A549 (cell line): ENCODE measurements at places on chromosomes 7 and 10.
A peak's percentile ranks its signal among the peaks of the same experiment; 100 is the strongest.

- no peak for DNase-seq
Measured at GRCh38 chr10:11469575-11470391, 141.7 kb downstream of the USP6NL start.

DNA sequence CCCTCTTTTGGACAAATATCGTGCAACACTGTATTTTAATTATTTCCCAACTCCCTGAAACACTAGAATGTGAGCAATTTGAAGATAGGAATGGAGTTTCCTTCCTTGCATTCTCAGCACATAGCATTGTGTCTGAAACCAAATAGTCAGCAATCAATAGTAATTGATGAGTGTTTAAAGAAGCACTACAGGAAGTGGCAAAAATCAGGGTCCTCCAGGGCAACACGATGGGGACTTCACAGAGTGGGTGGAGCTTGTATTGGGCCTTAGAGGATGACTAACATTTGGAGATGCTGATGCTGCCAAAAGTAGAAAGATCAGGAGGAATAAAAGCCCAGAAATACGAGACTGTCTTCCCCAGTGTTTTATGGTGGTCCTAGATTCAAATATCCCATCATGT lies 94.9 kb downstream of the NPSR1 start:
- no peak for DNase-seq

- no peak for DNase-seq
Measured at GRCh38 chr10:132148261-132149251, 38.2 kb upstream of the DPYSL4 start.

DNA sequence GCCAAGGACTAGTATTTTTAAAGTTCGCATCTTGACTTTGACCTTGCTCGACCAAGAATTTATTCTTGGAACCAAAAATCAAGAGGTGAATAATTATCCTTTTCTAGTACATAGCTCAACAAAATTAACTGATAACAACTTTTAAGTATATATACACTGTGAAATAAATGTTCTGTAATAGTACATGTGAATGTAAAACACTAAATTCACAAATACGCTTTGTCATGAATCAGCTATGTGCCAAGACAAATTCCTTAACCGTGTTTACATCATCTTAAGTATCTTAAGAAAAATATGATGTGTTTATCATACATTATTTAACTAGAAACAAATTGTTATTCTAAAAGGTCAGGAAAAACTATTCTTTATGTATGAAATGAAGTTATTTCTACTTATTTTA lies 83.3 kb downstream of the CUL2 start:
- no peak for DNase-seq

DNA sequence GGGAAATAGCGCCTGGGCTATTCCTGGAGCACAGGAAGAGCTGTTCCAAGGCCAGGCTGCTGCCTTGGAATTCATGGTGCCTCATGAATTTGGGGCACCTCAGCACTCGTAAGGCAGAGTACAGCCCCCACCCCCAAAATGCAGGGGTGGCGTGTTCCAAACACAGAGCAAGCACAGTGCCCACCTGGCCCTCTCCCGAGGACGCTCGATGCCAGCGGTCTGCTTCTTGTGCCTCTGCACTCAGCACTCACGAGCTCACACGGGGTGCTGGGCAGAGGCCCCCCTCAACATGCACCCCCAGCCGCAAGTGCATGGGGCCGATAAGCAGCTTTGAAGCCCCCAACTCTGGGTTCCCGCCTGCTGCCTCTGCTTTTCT lies 60.1 kb downstream of the ZRANB1 start:
- DNase-seq: no peak

- no peak for DNase-seq
Measured at GRCh38 chr7:116551692-116552091, 26.9 kb downstream of the CAV1 start.

DNA sequence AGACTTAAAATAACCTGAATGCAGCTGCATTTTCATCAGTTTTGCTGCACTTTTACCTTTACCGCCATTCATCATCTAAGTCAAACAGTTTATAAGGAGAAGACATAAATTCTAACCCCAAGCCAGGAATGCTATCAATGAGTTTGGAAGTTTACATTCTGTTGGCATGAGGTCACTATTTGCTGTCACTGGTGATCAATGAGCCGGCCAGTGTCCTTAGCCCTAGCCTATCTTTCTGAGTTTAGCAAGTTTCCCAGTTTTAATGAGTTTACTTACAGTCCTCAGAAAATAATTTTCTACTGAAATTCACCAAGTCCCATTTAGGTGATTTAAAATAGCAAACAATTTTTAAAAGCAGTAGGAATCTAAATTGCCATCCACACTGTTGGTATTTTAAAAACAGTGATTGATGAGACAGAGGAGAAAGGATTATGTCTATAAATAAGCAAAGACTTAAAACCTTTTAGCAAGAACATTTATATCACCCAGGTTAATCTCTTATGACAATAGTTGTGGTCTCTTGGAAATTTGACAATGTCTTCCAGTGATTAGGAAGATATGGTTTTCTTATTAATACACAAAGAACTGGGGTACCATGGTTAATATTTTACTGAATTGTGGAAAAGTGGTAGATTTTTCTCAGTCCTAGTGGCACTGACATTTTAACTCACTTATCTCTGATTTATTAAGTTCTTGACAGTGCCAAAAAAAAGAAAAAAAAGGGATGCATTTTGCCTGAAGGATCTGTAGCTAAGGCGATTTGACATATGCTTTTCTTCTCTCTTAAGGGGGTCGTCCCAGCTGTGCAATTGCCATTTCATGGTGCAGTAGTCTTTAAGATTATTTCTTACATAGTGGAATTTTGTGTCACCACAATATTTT lies 443.4 kb upstream of the ANKRD30A start:
- DNase-seq: no peak

GRCh38 chr7:137325927-137326326 lies 17.6 kb downstream of the PTN start:
- no peak for DNase-seq

- DNase-seq: no peak
Measured at GRCh38 chr10:123269017-123269552, 114.9 kb downstream of the BUB3 start.

- DNase-seq: no peak
Measured at GRCh38 chr10:129580901-129581300, 113.9 kb downstream of the MGMT start.

DNA sequence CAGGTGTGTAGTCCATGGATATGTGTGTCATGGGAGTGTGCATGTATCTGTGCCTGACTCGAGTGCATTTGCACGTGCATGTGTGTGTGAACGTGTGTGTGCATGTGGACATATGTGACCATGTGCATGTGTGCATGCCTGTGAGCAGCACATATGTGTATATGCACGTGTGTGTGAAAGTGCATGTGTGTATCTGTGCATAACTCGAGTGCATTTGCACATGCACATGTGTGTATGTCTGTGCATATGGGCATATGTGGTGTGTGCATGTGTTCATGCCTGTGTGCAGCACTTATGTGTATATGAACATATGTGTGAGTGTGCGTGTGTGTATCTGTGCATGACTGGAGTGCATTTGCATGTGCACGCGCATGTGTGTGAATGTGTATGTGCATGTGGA lies 35.2 kb upstream of the GNA12 start:
- DNase-seq: no peak

DNA sequence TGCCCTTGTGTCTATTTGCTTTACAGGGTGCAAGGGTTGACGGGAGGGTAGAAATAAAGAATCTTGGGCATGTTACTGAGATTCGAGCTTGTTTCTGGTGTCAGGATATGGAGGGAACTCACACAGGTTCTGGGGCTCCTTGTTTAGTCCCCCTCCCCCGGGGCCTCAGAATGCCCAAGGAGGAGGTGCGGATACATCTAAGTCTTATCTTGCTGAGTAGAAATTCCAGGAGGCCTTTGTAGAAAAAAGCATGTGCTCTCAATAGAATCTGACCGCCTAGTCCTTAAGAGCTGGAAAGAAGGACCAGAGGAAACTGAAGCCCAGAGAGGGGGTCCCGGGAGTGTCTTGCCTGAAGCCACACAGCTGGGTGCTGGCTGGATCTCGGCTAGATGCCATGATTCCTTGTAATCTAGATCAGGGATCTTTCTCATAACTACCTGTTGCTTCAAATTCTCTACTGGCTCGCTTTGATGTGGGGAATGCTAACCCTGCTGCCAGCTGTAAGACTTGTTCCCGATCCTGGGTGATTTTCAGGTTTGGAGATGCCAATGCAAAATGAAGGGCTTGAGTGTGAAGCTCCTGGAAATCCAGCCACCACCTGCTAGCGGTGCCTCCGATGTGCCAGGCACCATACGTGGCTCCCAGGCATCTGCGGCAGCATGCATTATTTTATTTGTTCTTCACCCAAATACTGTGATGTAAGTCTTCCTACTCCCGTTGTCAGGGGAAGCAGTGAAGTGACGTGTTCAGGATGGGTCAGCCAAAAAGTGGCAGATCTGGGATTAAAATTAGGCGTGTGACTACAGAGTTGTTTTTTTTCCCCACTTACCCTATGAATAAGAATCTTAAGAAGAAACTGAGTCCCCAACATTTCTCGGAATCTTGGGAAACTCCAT lies 226.0 kb downstream of the TCF7L2 start:
- no peak for DNase-seq

GRCh38 chr7:43700059-43700501 lies 29.2 kb downstream of the COA1 start:
- peak; percentile 28 for DNase-seq

DNA sequence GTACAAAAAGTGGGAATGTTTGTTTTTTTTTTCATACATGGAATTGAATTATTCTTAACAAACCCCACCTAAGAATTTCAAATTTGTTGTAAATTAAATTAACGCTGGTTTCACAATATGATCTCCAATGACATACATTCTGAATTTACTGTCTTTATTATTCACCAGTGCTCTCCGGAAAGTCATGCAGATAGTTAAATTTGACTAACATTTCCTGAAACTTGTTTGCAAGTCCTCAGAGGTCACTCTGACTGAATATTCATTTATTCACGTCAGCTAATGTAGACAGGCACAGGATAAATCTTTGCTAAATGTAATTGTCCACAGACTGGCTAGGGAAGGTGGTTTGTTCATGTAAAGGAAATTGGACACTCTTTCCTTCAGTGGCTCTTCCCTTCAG lies 730.4 kb downstream of the PHTF2 start:
- DNase-seq: no peak

DNA sequence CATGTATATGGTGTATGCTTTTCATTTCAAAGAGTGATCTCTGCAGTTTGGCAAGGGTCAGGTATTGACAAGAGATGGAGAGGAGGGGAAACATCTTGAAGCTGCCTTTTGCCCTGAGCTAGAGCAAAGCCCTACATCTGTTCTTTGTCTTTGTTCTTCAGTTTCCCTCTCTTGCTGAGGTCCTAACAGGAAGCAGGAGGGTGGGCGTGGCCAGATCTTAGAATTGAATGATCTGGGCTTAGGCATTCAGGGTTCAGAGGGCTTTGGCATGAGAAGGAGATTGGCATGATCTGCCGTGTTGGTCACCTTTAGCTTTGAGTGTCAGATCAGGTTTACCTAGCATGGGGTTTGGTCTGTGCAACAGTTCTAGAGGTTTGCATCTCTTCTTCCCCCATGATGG lies 41.3 kb downstream of the LRMDA start:
- no peak for DNase-seq

- DNase-seq: peak; percentile 92
Measured at GRCh38 chr10:25174461-25175230, at the start of gene GPR158. TSS of gene GPR158 (plus strand) at chr10:25175001. CDS start at chr10:25175421, 420 bp downstream.

DNA sequence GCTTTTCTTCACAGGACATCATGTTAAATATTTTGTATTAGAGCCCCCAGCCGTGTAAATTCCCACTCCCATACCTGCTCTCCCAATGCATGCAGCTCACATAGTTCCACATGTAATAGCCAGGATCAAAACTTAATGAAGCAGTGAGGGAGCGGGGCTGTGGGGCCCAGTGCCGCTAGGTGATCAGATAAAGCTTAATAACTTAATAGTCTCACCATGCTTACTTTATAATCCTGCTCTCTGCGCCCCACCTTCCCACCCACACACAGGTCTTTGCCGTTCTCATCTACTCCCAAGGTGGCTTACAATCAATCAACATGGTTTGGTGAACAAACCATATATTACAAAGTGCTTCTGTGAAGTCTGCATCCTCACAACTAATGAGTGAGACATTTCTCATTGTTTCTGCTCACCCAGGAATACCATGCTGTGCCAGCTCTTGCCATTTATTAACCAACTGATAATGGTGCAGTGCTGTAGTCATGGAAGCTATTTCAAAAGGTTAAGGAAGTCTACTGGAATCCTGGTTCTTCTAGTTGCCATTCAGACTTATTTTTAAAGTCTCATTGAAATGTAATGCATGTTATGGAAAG lies 156.4 kb downstream of the CTTNBP2 start:
- DNase-seq: peak; percentile 7

DNA sequence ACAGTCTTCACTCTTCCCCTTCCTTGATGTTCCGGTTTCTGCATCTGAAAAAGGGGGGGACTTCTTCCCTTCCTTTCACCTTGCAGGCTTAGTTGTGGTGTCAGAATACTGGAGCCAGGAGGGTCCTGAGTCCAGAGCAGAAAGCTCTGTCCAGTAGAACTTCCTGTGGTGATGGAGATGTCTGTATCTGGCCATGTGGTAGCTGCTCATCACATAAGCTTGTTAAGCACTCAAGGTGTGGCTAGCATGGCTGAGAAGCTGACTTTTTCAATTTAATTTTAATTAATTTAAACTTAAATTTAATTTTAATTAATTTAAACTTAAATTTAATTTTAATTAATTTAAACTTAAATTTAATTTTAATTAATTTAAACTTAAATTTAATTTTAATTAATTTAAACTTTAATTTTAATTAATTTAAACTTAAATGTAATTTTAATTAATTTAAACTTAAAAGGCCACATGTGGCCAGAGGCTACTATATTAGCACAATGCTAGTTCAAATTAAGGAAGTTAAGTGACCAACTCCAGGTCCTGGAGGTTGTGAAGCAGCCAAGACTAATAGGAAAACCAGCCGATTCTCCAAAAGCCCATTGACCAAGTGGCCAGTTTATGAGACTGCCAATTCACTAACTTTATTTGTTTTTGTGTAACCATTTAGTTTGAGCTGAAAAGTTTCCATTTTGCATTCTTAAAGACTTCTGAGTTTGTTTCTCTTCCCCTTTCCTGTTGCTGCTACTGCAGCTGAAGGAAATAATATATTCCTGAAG lies 16.3 kb downstream of the MSRB2 start:
- no peak for DNase-seq

DNA sequence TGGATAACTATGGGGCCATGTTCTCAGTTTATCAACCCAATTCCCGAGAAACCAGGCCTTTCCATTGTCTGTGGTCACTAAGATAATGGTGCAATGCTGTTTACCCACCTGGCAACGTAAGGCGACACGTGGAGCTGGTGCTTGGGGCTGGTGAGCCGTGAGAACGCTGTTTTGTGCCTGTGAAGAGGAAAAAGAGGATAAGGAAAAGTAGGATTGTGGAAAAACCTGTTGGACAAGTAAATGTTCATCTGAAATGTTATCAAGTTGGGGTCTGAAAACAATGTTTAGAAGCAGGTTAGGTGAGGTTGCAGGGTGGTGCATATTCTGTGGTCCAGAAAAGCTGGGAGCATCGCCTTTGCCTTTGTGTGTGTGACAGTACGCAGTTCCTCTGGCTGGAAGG lies 88.5 kb downstream of the PPP1R17 start:
- no peak for DNase-seq

DNA sequence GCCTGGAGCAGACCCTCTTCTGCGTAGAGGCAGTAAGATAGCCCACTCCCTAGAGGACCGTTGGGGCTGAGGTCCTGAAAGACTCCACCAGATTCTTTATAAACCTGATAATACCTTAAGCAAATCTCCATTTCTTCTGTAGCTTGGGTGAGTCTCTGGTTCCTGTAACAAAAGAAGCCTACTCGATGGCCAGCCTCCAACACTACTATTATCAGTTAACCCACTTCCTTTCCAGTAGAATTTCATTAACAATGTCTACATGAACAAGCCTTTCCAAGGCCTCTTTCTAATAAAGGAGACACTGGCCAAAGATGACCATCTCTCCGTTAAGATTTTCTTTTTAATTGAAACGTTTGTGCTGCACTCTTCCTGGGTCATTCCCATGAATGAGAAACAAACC lies 201.7 kb upstream of the KCTD7 start:
- no peak for DNase-seq
